Spleen (tissue), 13 donors: ENCODE measurements at places on chromosomes 11 and 22. TPM values are rescaled to one million over a fixed set of nuclear protein-coding genes. Genes with fewer than 3 reads are reported as not detected.

DNA sequence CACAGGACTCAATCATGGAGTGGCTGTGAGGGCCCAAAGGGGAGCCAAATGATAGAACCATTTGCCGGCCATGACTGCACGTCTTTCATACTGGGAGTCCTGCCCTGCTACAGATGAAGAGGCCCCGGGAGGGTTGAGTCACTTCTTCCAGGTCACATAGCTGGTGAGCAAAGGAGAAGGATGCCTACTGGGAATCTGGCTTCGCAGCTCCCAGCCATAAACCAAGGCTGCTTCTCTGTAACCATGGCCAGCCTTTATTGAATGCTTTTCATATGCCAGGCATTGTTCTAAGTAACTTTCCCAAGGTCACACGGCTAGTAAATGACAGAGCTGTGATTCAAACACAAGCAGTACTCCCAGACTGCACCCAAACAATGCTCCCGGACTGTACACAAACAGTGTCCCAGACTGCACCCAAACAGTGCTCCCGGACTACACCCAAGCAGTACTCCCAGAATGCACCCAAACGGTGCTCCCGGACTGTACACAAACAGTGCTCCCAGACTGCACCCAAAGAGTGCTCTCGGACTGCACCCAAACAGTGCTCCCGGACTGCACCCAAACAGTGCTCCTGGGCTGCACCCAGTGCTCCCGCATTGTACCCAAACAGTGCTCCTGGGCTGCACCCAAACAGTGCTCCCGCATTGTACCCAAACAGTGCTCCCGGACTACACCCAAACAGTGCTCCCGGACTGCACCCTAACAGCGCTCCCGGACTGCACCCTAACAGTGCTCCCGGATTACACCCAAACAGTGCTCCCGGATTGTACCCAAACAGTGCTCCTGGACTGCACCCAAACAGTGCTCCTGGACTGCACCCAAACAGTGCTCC, 89.8 kb downstream of the FBXO7 start:
- no peak for DNase-seq

- DNase-seq = no peak
Measured at GRCh38 chr22:44952863-44953746, 56.7 kb downstream of the PHF21B start.

GRCh38 chr11:27433742-27434141, 38.8 kb downstream of the LGR4 start:
- DNase-seq = no peak

DNA sequence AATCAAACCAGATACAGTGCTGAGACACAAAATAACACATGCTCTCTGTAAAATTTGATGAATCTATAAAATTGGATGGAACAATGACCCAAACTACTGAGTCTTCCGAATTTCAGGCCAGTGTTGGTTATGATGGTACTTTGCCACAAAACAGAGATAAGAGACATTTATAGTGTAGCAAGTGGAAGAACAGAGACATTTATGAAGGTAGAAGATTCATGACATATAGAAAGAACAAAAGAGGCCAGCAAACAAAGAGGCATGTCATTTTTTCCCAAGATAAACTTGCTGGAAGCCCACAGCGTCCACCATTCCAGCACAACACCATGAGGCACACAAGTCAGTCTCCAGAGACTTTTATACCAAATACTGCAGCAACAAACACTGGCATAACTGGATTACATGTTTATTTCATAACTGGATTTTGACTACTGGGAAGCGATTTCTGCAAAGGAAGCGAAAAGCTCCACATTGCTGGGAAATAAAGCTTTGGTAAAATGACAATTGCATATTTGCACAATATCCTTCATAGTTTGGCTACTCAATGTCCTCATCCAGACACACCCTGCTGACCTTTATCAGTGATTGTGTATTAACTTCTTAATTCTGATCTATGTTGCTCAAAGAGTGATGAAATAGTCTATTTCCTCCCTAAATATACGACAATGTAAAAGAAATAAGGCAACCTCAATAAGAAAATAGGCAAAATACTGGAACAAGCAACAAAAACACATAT, 17.5 kb downstream of the DDI1 start:
- DNase-seq = no peak

GRCh38 chr22:36355362-36355761, 32.4 kb downstream of the MYH9 start:
- DNase-seq = no peak

The EXPH5 gene
- polyA plus RNA-seq = 0.05 TPM
